ENCODE measurements at places on chromosomes 3 and 15.

DNA sequence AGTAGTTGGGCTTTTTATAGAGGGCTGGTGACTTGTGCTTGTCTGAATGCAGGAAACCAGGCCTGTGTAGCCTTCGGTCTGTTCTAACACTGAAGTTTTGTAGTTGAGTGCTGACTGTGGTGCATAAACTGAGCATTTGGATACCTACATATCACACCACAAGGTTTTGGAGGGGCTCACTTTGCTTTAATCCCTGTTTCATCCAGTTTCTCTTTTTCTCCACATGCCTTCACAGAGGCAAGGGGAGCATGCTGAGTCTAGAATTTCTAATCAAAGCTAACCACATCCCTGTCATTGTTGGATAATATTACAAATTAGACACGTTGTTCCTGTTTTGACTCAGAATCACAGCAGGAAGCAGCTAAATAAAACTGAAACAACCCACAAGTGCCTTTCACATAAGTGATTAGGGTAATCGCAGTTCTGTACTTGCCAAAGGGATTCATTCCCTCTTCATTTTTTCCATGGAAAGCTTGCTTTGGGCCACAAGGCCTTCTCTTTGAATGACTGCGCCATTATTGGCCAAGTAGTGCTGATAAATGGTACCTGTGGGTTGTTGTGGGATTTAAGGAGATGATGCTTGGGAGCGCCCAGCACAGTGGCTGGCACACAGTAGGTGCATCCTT lies 48.9 kb downstream of the TGFBR2 start:
- no peak for DNase-seq

- DNase-seq = no peak
Observed at GRCh38 chr3:101509281-101509680, 3.7 kb downstream of the SENP7 start.

GRCh38 chr3:14534516-14535191 lies 5.5 kb downstream of the GRIP2 start:
- DNase-seq = no peak

GRCh38 chr15:35061161-35061824 lies 23.8 kb downstream of the NANOGP8 start:
- no peak for DNase-seq

GRCh38 chr3:82000773-82001172 lies 239.3 kb upstream of the GBE1 start:
- no peak for DNase-seq
